ENCODE measurements at places on chromosomes 7 and 10. TPM values are rescaled to one million over a fixed set of nuclear protein-coding genes. Genes with fewer than 3 reads are reported as not detected.

- DNase-seq: no peak
These were observed 116.7 kb downstream of the CELF2 start for GRCh38 chr10:11134411-11134810.

DNA sequence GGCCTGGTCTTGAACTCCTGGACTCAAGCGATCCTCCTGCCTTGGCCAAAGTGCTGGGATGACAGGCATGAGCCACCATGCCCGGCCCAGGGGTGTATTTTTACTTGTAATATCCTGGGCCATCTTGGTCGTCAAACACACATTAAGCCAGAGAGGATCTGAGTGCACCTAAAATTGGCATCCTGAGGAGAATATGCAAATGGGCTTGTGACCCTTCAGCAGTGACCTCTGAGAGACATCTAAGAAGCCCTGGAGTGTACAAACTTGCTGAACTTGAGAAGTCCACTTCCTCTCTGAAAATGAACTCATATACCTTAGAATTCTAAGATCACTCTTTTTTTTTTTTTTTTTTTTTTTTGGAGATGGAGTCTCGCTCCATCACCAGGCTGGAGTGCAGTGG, 372.0 kb upstream of the C7orf33 start:
- DNase-seq: no peak

DNA sequence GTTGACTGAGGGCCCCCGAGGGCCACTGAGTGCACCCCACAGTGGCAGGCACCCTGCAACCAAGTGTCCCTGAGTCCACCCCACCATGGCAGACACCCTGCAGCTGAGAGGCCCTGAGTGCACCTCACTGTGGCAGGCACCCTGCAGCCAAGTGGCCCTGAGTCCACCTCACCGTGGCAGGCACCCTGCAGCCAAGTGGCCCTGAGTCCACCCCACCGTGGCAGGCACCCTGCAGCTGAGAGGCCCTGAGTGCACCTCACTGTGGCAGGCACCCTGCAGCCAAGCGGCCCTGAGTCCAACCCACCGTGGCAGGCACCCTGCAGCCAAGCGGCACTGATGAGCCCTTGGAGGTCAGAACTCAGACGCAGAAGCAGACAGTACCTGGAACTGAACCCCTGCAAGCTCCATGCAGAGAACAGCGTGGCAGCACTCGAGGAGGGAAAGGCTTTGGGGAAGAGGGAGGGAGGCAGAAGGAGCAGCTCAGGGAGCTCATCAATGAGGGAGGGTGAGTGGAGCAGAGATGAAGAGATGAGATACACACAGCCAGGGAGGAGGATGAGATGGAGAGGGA, 156.5 kb downstream of the WDR37 start:
- no peak for DNase-seq

- no peak for DNase-seq
These were observed 35.5 kb downstream of the HIBADH start for GRCh38 chr7:27627146-27627545.

TACC2 gene
- not detected for total RNA-seq

TCAF2 gene
- 31.5 TPM for total RNA-seq
